ENCODE measurements at places on chromosomes 2 and 18.
A peak's percentile ranks its signal among the peaks of the same experiment; 100 is the strongest.

DNA sequence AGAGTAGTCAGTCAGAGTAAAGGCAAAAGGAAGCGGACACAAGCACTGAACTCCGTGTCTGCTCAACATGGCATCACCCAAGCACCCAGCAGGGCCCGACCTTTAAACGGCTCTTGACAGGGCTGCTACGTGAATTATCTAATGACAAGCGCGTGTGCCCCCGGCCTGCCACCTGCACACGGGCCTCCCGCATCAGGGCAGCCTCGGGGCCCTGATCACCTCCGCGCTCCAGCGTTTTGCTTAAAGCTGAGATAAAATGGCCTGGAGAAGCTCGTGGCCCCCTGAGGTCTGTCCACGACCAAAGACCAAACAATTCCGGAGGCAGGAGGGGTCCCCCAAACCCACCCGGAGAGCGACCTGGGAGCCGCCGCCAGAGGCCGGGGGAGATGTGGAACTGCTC, 376 bp downstream of the NDUFA10 start:
- peak; percentile 27 for DNase-seq

GRCh38 chr2:69554981-69555380, 88.6 kb downstream of the AAK1 start:
- DNase-seq: no peak

- DNase-seq: no peak
Measured at GRCh38 chr2:131040661-131041401, 52.4 kb downstream of the FAM168B start.

- no peak for DNase-seq
Measured at GRCh38 chr2:23565814-23566213, 180.8 kb downstream of the KLHL29 start.

DNA sequence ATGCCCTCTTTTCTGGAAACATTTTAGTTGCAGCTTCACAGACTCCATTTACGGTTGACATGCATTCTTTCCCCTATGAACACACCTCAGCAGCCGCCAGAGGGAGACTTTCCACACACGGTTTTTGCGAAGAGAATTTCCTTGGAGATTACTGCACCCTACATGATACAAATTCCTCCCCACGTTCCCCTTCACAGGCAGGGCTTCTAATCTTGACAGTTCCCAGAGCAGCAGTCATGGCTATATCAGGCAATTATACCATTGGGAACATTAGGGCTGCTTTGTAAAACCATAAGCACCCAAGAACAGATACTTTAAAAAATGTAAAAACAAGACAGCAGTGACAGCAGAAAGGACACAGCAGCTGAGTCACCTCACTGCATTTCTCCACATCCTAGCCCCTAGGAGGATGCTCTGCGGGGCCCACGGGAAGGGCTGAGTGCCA, 253.8 kb downstream of the TGIF1 start:
- no peak for DNase-seq

DNA sequence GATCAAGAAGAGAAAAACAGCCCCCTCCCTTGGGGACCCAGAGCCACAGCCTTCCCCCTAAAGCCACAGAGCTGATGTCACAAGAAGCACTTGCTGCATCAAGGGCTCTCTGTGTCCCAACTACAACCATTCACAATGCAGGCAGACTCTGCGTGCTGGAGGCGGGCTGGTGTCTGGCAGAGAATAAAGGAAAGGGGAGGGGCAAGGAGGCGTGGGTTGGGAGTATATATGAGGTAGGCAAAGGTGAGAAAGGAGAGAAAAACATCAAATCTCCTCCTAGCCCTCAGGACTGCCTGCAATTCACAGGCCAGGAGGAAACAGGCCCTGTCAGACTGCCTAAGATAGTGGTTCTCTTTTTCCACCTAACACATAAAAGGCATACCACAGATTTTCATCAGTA, 48.8 kb upstream of the IHH start:
- DNase-seq: no peak

- no peak for DNase-seq
Measured at GRCh38 chr18:55243857-55244256, 284.6 kb upstream of the CCDC68 start.

DNA sequence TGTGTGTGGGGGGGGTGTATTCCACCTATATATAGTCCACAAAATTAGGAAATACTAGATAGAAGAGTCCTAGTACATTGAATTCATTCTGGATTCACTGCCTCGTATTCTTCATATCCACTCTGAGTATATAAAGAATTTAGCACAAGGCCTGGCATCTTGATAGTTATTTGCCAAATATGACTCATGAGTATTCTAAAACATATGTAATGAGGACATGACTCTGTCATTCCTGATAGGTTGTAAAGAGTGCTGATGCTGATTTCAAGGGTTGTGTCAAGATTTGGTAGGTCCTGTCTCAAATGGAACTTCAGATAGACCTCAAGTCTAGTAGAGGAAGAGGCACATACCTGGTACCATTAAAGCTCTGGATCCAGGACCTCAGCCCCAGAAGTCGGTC, 173.4 kb upstream of the BOD1L2 start:
- DNase-seq: no peak

GRCh38 chr18:76348267-76349066, 146.6 kb downstream of the ZNF516 start:
- no peak for DNase-seq

DNA sequence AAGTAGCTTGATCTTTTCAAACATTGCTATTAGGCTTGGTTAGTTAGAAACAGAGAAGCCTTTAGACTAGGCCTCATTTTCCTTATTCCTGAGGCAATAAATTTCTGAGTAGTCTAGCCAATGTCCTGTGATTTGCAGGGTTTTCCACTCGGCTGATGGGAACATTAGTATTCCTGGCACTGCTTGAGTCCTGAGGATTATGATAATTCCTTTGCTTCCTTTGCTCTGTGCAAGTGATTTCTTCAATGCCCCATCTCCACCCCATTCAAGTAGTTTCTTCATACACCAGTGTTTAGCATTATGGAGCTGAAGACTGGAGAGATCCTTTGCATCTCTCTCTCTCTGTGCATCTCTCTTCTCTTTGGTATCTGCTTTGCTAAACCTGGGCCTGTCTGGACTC, 14.3 kb upstream of the SLC4A10 start:
- no peak for DNase-seq

- no peak for DNase-seq
Measured at GRCh38 chr18:4603955-4604354, 148.8 kb upstream of the DLGAP1 start.

- DNase-seq: no peak
Measured at GRCh38 chr2:221377066-221377465, 195.0 kb downstream of the EPHA4 start.

- DNase-seq: no peak
Measured at GRCh38 chr2:136251197-136251884, 133.4 kb upstream of the CXCR4 start.

DNA sequence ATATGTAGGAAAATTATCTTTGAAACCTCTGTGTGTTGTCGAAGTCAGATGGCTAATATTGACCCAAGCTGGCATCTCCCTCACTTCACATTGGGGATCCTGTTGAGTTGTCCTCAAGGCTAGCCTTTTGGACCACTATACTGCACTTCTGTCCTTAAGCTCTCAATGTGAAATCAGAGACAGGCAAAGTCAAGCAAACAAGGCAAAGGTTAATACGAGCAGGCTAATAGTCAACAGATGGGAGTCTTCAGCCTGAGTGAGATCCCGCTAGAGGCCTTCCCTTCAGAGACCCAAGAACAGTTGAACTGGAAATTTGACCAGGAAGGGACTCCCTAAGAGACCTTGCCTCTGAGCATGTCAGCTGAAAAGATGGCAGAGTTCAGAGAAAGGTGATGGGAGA, 475.4 kb downstream of the PARD3B start:
- no peak for DNase-seq

- no peak for DNase-seq
Measured at GRCh38 chr2:26864226-26864625, 16.3 kb downstream of the DPYSL5 start.

DNA sequence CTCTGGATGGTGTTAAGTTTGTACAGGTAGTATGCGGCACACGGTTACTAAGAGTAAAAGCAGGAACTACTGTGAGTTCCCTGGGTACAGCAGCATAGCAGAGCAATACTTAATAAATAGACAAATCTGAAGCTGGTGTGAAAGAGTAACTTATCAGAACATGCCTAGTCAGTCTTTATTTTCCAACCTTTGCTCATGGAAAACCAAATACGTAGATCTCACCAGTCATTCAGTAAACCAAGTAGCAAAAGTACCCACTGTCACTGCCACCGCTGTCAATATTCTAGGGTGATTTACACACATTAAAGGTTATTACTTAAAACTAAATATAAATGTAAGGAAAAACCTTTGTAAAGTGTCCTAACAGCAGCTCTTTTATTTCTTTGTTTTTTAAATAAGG, 35.0 kb downstream of the SIGLEC15 start:
- DNase-seq: no peak

- DNase-seq: no peak
Measured at GRCh38 chr2:155250800-155251199, 552.3 kb downstream of the KCNJ3 start.

GRCh38 chr2:209579230-209579749, 155.4 kb downstream of the MAP2 start:
- no peak for DNase-seq

GRCh38 chr2:195470622-195471021, 186.4 kb upstream of the SLC39A10 start:
- DNase-seq: no peak

DNA sequence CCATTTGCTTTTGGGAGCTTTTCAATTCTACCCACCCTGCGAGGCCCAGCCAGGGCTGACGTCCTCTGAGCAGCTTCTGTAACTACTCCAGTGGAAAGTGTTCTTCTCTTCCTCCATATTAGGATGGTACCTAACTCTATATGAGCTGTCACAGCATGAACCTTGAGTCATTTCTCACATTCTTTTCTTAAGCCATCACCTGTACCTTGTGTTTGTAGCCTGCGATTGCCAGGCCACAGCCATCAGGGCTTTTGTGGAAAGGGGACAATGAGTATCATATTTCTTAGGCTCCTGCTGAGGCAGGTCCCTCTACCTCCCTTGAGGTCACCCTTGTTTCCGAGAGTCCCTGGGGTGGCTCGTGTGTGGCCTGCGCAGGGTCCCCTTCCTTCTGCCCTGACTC, 144.5 kb upstream of the DLX2 start:
- DNase-seq: no peak

DNA sequence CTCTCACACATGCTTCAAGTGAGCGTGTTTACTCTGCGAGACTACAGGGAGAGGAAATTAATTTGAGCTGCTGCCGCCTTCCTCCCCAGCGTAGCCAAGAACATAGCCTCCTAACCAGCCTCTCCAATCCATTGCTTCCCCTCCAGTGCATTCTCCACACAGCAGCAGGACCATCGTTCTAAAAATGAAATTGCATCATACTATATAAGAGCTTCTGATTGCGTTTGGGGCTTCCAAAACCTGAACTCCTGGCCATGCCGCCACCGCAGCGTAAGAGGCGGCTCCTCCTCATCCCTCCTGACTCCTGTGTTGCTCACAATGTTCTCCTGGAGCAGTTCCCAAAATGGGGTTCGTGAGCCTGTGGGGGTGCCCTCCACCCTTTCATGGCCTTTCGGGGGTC, 142.1 kb downstream of the MYT1L start:
- no peak for DNase-seq

DNA sequence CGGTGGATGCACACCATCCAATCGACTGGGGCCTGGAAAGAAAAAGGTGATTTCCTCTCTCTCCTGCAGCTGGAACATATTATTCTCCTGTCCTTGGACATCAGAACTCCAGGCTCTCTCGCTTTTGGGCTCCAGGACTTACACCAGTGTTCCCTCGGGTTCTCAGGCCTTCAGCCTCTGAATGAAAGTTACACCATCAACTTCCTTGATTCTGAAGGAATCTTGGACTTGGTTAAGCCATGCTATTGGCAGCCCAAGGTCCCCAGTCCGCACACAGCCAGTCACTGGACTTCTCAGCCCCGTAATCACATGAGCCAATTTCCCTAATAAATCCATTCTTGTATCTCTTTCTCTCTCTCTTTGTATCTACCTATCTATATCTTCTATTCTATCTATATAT, 418.9 kb downstream of the IRS1 start:
- DNase-seq: no peak

DNA sequence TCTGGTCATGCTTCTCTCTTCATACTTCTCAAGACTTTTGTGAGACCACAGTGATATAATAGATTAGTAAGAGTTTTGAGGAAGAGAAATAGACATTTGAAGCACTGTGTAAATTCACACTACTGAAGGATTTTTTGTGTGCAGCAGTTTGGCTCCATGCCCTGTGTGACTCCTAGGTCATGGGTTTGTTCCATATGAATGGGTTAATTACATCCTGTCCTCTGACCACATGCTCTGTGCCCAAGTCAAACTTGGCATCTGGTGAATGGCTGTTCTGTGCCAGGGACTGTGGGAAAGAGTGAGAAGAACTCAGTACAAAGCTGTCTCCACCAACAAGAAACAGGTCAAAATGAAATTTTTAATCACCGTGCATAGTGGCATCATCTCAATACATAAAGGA, 304.0 kb downstream of the LNPK start:
- DNase-seq: no peak

DNA sequence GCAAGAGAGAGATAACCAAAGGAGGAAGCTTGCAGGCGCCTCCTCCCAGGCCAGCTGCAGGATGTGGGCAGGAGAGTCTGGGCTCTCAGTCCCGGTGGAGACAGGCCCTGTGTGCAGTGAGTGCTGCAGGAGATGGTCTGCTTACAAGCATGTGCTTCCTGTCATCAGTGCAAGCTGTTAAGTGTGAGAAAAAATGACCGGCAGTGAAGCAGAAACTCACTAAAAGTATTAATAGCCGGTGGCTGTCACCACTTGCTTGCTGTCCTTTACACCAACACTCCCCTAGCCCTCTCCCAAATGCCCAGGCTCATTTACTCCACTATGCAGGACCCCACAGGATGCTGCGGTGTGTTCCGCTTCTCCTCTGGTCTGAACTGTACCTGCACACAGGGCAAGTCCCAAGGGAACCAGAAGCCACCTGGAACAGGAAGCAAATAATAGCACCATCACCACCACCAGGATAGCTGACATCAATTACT, 435.6 kb upstream of the HS6ST1 start:
- DNase-seq: peak; percentile 51

GRCh38 chr2:133218204-133218603, 350.1 kb downstream of the NCKAP5 start:
- no peak for DNase-seq

- no peak for DNase-seq
Measured at GRCh38 chr2:43073401-43073825, 153.0 kb downstream of the ZFP36L2 start.

DNA sequence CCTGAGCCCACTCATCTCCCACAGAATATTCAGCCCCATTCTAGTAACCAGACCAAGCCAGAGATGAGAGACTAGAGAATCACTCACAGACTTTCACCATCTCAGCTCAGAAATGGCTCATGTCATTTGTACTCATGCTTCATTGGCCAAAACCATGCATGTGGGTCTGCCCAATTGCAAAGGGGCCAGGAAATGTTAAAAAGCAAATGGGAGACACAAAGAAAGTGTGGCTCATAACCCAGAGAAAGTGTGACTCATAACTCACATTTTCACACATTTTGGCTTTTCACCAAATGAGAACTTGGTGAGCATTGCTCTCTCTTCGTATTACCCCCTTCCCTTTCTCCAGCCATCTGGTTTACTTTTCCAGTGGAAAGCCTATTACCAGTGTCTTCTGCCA, 66.2 kb downstream of the MDH1 start:
- DNase-seq: peak; percentile 20

GRCh38 chr2:88180605-88181240, 10.6 kb downstream of the THNSL2 start:
- no peak for DNase-seq

Data from GM12891 (cell line).